ENCODE measurements at places on chromosomes 5 and 9.

DNA sequence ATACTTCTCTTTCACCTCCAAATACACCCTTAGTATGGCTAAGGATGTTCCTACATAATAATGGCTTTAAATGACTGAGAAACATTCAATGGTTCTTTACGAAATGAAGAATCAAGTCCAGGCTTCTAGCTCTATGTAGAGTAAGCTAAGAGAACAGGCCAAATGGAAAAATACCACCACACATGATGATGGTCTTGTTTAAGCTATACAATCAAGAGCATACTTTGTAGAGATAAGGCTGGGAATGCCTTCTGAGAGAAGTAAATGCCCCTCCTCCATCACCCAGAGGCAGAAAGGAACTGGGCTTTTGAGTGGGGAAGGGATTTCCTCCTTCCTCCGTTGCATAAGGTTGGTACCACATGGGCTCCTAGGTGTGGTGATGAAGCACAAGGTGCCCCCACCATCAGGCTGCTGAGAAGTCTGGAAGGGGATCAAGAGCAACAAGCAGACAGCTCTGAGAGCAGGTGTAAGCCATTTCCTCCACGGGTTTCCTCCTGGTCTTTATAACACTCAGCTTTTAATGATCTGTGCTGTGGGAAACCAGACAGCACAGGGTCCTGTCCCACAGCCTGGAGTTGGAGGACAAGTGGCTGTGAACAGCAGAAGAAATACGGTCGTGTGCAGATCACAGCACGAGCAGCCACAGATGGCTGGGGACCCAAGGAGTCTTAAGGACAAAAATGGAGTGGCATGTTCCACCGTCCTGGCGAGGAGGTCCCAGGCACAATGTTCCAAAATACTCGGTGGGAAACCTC lies 396.9 kb downstream of the CTNND2 start:
- no peak for DNase-seq

DNA sequence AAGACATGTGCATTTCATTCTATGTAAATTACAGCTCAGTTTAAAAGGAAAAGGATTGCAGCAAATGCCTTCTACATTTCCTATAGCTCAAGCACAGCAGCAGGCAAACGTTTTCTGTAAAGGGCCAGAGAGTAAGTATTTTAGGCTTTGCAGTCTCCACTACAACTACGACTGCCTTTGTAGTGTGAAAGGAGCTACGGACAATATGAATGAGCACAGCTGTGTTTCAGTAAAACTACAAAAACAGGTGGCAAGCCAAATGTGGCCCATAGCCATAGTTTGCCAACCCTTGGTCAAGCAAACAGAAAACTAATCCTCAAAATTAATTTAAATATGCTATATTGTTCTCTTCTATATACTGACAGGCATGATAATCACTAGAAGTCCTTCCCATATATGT lies 7.2 kb downstream of the PTBP3 start:
- DNase-seq: no peak

DNA sequence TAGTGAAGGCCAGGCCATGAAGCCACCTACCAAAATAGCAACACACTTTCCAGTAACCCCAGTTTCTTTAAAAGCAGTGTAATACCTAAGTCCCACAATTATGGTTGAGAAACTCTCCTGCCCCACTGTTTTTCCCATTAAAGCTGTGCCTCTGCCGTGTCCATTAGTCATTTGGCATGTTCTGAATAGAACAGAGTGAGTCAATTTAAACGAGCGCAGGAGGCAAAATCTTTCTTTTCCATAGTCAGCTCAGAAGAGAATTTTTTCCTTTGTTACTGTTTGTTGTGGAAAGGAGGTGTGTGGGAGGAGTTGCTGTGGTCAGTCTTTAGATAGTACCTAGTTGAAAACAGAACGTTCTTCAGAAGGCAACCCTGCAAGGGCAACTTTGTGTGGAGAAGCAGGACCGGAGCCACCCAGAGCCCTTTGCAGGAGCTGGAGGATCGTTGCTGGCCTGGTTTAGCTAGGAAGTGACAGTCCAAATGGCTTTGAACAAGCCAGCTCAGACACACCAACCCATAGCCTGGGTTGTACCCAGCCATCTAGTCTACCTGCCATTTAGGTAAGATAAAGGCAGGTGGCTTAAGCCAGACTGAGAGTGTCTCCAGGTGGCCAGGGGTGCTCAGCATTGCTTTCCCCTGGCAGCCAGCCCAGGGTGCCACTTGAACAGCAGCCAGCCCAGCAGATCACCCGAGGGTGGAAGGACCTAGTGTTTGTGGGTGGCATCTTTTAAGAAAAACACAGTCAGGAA lies 30.4 kb downstream of the GADD45G start:
- no peak for DNase-seq

DNA sequence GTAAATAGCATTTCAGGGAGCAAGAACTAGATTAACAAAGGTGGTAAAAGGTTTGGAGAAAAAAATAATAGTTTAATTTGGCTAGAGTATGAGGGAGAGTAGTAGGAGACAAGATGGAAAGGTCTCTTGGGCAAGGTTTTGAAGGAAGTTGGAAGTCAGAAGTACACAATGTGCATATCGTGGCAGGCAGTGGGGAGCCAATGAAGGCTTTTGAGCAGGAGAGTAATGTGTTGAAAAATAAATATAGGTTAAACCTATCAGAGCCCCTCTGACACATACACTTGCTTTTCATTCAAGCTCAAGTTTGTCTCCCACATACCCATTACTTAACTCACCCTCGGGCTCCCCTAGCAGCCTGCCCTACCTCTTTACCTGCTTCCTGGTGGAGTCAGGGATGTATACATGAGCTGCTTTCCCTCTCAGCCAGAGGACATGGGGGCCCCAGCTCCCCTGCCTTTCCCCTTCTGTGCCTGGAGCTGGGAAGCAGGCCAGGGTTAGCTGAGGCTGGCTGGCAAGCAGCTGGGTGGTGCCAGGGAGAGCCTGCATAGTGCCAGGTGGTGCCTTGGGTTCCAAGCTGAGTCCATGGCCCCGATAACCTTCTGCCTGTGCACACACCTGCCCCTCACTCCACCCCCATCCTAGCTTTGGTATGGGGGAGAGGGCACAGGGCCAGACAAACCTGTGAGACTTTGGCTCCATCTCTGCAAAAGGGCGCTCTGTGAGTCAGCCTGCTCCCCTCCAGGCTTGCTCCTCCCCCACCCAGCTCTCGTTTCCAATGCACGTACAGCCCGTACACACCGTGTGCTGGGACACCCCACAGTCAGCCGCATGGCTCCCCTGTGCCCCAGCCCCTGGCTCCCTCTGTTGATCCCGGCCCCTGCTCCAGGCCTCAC lies at the start of gene CA9:
TSS of gene CA9 (plus strand) at position 797 of the 893 bp plus-strand sequence. CDS start at position 829, 32 bp downstream.
- DNase-seq: no peak

DNA sequence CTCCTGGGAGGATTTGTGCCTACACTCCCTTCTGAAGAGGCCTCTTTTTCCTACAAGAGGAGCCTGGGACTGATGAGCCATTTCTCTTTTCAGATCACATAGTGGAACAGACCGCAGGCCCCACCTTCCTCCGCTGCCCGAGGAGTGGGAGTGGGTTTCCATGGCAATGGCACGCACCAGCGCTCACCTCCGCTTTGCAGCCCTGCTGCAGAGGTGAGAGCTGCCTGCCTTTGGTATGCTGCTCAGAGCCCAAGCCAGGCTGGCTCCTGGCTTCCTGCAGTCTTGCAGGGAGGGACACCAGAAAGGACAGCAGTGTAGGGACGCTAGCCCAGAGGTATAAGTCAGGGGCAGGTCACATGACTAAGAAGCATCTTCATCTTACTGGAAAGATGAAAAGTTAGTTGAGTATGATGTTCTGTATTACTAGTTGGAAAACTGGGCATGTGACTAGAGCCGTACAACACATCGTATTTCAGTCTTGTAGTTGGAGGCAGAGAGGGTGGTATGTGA lies 12.4 kb downstream of the PTTG1 start:
- DNase-seq: peak; percentile 84

DNA sequence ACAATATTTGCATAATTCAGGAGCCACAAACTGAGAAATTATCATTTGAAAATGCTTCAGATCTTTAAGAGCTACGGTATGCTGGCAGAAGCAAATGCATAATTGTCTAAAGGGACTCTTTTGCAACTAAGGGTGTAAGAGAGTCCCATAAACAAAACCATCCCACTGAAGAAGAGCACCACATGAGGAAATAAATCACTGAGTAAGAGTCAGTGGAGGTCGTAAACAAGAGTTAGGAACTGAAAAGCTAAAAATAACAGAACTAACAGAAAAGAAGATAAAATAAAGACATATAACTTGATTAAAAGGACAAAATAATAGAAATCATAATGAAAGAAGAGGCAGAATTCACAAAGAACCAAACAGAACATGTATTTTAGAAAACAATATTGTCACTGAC lies 3.5 kb upstream of the SMC2 start:
- no peak for DNase-seq

GRCh38 chr5:174790906-174791305 lies 66.5 kb downstream of the MSX2 start:
- no peak for DNase-seq

DNA sequence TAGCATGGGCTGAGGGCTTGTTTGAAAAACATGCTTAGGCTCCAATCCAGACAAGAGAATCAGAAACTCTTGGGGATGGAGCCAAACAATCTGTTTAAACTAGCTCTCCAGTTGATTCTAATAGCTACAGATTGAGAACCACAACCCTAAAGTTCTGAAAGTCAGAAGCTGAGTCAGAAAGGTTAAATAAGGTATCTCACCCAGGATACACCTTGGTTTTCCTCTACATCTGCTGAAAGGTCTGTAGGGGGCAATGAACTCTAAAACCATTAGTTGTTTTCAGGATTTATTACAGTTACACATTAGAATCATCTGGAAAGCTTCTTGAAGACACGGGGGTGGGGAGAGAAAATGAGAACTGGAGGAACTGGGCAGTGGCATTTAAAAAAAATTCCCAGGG lies 5.7 kb downstream of the GFM2 start:
- no peak for DNase-seq

DNA sequence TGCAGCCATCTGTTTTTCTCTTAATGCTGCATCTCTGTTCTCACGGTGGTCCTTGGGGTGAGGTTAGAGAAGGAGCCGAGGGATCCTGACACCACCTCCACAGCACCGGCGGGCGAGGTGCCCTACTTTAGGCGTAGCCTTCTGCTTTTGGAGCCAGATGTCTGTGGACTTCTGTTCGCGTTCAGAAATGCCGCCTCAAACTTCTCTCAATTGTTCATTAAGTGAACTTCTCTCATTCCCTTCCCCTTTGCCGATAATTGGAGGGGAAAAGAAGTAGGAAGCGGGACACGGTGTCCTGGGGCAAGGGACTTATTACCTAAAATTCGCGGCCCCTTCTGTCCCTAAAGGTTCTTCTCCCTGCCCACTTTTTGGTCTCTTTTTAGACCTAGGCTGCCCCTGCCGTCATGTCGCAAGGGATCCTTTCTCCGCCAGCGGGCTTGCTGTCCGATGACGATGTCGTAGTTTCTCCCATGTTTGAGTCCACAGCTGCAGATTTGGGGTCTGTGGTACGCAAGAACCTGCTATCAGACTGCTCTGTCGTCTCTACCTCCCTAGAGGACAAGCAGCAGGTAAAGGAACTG lies 455 bp downstream of the KIF20A start:
- DNase-seq: no peak

DNA sequence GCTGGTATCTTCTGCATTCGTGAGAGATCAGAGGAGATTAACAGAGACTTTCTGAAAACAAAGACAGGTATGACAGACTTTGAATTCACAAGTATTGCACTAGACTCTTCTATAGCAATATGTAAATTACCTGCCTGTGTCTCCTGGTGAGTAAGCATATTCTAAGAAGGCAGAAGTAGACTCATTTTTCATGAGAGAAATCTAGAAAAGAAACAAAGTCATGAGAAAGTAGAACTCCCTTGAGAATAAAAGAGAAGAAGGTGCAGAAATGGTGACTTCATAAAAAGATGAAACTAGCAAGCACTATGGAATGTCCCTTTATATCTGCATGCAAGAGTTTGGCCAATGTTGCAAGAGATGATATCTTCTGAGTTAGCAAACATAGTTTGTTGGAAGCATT lies 419.8 kb downstream of the DMRT2 start:
- DNase-seq: no peak

GRCh38 chr9:35962126-35962906 lies 4.4 kb upstream of the OR2S2 start:
- no peak for DNase-seq

GRCh38 chr5:56861893-56862485 lies 46.6 kb downstream of the MAP3K1 start:
- DNase-seq: no peak

GRCh38 chr5:63164838-63165535 lies 586.4 kb downstream of the LRRC70 start:
- DNase-seq: peak; percentile 21

DNA sequence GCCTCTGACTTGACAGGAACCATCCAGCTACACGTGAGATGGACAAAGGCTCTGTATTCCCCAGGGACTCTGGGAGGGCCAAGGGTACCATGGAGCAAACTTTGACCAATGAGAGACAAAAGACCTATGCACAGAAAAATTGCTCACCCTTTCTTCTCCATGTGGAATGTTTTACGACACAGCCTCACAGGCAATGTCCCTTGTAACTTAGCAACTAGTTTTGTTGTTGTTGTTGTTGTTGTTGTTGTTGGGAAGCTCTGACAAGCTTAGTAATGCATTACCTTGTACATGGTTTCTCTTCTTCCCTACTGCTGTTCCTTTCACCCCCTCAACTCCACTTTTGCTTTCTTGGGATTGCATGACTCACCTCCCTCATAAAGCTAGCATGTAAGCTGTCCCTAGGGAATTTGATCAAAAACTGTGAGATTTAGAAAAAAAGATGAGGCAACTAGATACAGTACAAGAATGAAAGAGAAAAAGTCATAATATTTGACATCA lies 550.9 kb downstream of the RAB3C start:
- peak; percentile 33 for DNase-seq

DNA sequence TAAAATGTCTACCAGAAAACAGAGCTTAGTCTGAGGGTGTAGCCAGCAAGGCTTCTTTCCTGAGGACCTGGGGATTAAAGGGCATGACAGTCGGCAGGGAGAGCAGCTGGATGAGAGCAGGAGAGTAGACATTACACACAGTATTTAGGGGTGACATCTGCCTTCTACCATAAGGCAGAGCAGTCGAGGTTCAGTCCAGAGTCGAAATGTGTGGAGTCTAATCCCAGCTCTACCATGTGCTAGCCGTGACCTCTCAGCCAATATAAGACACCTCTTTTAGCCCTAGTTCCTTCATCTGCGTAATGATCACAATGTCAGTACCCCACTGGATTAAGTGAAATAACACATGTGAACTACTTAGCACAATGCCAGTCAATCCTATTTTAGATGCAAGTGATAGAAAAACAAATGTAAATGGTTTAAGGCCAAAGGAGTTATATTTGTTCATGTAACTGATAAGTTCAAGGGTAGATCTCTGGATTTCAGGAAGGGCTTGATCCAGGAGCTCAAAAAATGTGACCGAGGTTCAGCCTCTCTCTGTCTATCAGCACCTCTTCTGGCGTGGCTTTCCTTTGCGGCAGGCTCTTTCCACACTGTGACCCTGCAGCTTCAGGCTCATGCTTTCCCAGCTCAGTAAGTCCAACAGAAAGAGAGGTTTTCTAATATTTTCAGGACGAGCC lies 16.2 kb upstream of the CPLX2 start:
- no peak for DNase-seq
